Keratinocyte (primary cell): ENCODE measurements at places on chromosomes 5 and 9. TPM values are rescaled to one million over a fixed set of nuclear protein-coding genes. Genes with fewer than 3 reads are reported as not detected.

GRCh38 chr5:106860398-106861044 lies 810.2 kb downstream of the EFNA5 start:
- no peak for DNase-seq

DNA sequence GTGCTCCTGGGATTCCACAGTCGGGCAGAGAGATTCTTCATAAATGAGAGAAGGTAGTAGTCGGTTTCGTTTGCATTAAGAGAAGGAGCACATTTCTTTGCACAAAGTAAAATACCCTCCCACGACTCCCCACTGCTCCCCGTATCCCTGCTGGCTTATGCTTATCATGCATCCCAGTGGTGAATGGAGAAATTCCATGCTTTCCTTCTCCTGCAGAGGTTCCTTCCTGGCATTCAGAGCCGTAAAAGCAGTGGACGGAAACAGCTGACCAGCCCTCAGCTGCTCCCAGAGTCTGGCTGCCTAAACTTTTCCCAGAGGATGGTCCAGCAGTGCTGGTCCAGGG lies 93.1 kb downstream of the C9orf152 start:
- DNase-seq = no peak

DNA sequence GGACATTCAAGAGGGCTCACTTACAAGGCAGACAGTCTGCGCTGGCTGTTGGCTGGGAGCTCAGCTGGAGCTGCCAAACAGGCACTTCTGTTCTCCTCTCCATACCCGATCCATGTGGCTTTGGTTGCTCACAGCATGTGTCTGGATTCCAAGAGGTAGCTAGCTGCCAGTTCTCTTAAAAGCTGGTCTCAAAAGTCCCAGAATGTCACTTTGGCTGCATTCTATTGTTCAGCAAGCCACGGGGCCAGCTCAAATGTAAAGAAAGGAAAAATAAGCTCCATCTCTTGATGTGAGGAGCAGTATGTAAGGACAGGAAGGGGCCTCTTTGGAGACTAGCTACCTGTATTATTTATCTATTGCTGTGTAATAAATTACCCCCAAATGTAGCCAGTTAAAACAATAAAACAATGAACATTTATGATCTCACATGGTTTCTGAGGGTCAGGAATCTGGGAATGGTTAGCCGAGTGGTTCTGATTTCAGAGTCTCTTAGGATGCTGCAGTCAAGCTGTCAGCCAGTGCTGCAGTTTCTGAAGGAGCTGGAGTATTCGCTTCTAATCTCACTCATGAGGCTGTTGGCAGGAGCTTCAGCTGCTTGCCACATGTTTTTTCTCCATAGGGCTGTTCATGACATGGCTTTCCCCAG lies 112.7 kb upstream of the CLINT1 start:
- no peak for DNase-seq

ADAM19 gene
- polyA plus RNA-seq = 19.7 to 90.3 TPM (median 22.7 TPM) in 3 replicates

- DNase-seq = no peak
Measured at GRCh38 chr5:66987126-66987525, 209.5 kb downstream of the CD180 start.
